ENCODE measurements at places on chromosomes 5 and 9. TPM values are rescaled to one million over a fixed set of nuclear protein-coding genes. Genes with fewer than 3 reads are reported as not detected.

The FOXD4L3 gene
- not detected for total RNA-seq

DNA sequence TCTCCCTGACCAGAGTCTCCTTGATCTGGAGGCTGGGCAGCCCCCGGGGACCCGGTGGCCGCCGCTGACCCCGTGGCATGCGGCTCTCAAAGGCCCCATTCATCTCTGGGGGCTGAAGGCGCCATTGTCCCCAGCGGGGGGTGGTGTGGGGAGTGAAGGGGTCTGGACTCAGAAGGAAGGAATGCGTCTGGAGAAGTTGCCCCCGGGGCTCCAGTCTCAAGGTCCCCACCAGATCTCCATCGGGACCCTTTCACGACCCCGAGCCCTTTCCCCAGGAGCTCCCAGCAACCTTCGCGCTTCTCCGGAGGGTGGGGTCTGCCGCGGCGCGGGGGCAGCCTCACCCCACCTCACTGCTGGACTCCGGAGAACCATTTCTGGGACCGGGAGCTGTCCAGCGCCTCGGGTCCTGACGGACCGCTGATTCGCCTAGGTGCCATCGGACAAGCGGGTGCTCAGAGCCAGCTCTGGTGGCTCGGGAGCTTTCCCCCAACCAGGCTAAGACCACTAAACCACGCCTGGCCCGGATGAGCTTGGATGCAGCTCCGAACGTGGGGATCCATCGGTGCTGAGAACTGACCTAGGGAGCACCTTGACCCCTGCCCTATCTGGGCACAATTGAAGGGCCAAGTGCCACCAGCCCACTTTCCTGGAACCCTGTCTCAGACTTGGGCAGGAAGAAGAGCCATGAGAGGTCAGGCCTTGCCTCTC, 5.1 kb upstream of the PCDH1 start:
- no peak for DNase-seq
- no peaks in the 10 kb centered on the region for H3K27me3 ChIP-seq
- no peaks in the 10 kb centered on the region for H3K4me1 ChIP-seq

The FOXE1 gene
- not detected for total RNA-seq

- H3K36me3 ChIP-seq, result no peaks in the 10 kb centered on the region
- no peak overlapping the region for H3K27ac ChIP-seq
- no peak for DNase-seq
Observed at GRCh38 chr5:138610918-138611677, 35.9 kb upstream of the HSPA9 start.

DNA sequence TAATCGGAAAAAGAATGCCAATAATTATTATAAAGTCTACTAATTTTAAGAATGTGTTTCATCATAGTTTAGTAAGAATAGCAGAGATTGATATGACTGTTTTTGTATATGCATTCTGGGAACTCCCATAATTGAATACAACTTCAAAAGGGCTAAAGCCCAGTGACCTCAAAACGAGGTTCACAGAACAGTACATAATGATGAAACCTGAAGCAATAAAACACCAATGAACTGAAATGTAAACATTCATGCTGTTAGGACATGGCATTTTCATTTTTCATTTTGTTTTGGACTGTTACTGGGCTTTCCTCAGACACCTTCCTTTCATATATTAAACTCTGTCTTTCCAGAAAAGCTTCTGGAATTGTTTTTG, 684 bp upstream of the JMY start:
- H3K4me1 ChIP-seq, result peaks cover 4% of the 10 kb centered on the region
- H3K36me3 ChIP-seq, result no peaks in the 10 kb centered on the region
- peak overlapping the region; percentile 70 for H3K4me3 ChIP-seq

DNA sequence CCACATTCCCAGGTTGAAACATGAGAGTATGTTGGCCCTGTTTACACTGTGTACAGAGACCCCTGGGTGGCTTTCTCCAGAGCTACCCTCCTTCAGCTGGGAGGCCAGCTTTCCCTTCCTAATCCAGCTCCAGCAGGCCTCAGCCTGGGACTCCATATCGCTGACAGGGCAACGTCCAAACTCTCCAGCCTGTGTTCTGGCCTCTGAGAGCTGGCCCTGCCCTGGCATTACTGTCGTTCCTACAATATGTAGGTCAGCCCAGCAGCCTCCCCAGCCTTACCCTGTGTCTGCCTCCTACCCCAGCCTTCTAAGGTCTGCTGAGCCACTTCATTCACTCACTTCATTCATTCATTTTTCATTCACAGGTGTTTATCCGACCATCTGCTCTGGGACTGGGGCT, 8.3 kb upstream of the EEIG1 start:
- no peak for DNase-seq
- H3K4me1 ChIP-seq, result peaks cover 12% of the 10 kb centered on the region
- H3K27me3 ChIP-seq, result no peaks in the 10 kb centered on the region
- H3K27ac ChIP-seq, result no peak overlapping the region

The ADCY2 gene
- not detected for total RNA-seq

DNA sequence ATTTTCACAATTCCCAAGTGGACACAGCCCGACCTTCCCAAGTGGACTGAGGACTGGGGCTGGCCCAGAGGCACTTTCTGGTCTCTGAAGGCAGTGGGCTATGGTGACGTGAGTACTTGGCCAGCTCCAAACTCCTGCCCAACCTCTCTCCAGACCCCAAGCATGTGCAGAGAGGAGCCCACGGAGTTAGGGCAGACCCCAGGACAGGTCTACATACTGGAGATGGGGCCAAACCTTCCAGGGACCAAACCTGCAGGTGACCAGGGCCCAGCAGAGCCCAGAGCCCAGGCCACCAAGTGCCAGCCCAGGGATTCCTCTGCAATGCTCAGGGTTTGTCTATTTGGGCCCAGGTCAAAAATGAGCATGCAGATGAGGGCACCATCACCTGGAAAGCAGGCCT, 15.3 kb downstream of the BRD3 start:
- H3K27ac ChIP-seq, result no peak overlapping the region
- H3K4me1 ChIP-seq, result no peaks in the 10 kb centered on the region
- no peak overlapping the region for H3K4me3 ChIP-seq
- no peaks in the 10 kb centered on the region for H3K27me3 ChIP-seq

DNA sequence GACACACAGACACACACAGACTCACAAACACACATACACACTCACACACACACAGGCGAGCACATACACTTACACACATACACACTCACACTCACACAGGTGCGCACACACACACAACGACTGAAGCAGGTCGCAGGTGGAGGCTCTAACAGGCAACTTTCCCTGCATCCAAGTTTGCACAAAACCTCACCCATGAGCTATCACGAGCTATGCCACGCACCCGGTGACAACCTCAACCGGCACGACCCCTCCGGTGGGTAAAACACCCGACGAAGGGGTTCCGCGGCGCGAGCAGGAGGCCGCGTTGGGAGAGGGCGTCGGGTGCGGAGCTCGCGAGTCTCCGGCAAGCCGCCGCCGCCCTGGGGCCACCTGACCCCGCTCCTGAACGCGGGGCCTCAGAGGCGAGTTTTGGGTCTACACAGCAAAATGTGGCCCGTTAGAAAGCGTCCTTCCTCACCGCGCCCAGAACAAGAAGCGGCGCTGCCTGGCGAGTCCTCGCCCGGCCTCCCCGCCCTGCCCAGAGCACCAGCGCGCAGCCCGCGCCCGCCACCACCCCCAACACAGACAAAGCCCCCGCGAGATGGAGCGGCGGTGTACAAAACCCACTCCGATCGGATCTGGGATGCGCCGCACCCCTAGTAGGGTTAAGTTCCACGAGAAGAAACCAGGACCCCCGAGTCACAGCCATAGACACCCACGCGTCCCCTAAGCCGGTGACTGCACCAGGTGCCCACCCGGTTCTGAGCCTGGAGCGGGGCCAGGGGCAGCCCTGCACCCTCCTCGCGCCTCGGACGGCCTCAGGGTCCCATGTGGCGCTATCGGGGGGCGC, 665 bp downstream of the SLC6A3 start:
- H3K4me1 ChIP-seq, result no peaks in the 10 kb centered on the region
- H3K4me3 ChIP-seq, result no peak overlapping the region
- H3K27me3 ChIP-seq, result no peaks in the 10 kb centered on the region
- no peak for DNase-seq
- H3K27ac ChIP-seq, result no peak overlapping the region

- no peaks in the 10 kb centered on the region for H3K4me1 ChIP-seq
- DNase-seq, result no peak
- no peak overlapping the region for H3K27ac ChIP-seq
- no peak overlapping the region for H3K4me3 ChIP-seq
Observed at GRCh38 chr9:37862530-37862929, 41.4 kb downstream of the SLC25A51 start.

- H3K27me3 ChIP-seq, result no peaks in the 10 kb centered on the region
- no peak overlapping the region for H3K4me3 ChIP-seq
- no peak overlapping the region for H3K27ac ChIP-seq
- peak; percentile 34 for DNase-seq
- no peaks in the 10 kb centered on the region for H3K36me3 ChIP-seq
Observed at GRCh38 chr9:14238079-14238478, 75.9 kb downstream of the NFIB start.

- H3K27ac ChIP-seq, result no peak overlapping the region
- H3K27me3 ChIP-seq, result no peaks in the 10 kb centered on the region
- peaks cover 9% of the 10 kb centered on the region for H3K36me3 ChIP-seq
- H3K4me1 ChIP-seq, result peaks cover 9% of the 10 kb centered on the region
- no peak for DNase-seq
Observed at GRCh38 chr9:121317737-121318630, 50.0 kb downstream of the GSN start.

The HSD17B3 gene
- not detected for total RNA-seq

- DNase-seq, result no peak
- no peaks in the 10 kb centered on the region for H3K4me1 ChIP-seq
- no peaks in the 10 kb centered on the region for H3K36me3 ChIP-seq
- H3K4me3 ChIP-seq, result no peak overlapping the region
- H3K27me3 ChIP-seq, result no peaks in the 10 kb centered on the region
Observed at GRCh38 chr5:158819840-158820620, 279.7 kb downstream of the EBF1 start.

The FUT7 gene
- not detected for total RNA-seq

The CTSL gene
- total RNA-seq, result 50.1 TPM

The LECT2 gene
- total RNA-seq, result 0.70 TPM
